ENCODE measurements at places on chromosomes 5 and 9. TPM values are rescaled to one million over a fixed set of nuclear protein-coding genes. Genes with fewer than 3 reads are reported as not detected.

GRCh38 chr9:34744295-34745221 lies 34.6 kb upstream of the CCL21 start:
- no peak for DNase-seq

DNA sequence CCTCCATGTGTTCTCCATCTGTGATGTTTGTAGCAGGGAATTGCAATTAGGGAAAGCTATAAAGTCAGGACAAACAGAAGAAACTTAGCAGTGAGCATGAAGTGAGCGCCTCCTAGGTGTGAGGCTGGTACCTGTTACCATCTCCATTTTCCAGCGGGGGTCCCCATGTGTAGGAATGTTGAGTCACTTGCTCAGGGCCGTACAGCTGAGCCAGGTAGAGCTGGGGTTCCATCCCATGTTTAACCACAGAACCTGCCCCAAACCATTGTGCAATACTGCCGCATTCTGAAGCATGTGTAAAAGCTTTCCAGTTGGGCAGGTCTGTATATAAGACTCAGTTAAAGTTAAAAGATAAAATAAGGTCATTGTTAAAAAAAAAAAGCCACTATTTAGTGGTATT lies 62.7 kb downstream of the NDFIP1 start:
- no peak for DNase-seq

DNA sequence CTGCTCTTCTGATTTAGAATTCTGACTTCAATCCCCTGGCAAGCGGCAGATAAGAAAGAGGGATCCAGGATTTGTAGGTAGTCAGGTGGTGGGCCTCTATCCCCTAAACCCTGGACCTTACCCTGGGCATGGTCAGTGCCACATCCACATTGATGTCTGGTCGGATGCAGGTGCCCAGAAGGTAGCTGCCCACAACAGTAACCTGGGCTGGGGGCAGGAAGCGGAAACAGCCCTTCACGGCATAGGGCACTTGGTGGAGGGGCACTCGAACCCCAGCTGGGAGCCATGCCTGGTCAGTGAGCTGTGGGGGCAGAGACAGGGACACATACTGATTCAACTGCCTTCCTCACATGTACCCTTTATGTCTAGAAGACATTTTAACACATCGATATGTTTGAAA lies 3.8 kb downstream of the NOL6 start:
- DNase-seq: no peak

DNA sequence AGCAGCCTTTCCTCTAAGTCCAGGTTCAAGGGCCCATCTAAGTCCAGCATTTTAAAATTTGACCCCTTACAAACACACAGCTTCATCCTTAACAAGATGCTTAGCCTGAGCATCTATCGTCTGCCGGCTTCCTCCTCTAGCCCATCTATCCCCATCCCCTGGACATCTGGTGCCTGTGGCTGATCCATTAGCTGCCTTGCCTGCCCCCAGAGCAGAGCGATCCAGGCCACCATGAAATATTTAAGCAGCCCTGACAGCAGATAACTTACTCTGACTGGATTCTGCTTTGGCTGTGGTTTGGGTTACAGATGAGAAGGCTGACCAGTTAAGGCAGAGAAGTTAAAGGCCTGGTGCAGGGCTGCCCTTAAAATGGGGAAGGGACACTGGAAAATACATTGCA lies 30.9 kb upstream of the CPEB4 start:
- no peak for DNase-seq

- no peak for DNase-seq
Measured at GRCh38 chr9:98096091-98096490, 22.9 kb downstream of the TRIM14 start.

DNA sequence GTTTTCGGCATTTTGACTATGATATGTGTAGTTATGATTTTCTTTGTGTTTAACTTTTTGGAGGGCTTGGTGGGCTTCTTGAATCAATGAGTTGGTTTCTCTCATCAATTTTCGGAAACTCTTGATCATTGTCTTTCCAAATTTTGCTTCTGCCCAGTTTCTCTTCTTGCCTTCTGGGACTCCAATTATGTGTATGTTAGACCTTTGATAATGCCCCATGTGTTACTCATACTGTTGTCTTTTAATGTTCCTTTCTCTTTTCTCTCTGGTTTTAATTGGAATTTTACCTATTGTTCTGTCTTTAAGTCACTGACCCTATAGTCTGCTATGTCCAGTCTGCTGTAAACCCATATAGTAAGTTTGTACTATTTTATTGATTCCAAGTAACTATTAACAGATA lies 41.5 kb downstream of the KCNIP1 start:
- no peak for DNase-seq

The COL5A1 gene
- 0.08 TPM for total RNA-seq

Data from naive thymus-derived CD4-positive, alpha-beta T cell (primary cell).